ENCODE measurements at places on chromosomes 1 and 21.

- DNase-seq: peak; percentile 74
Measured at GRCh38 chr21:42524341-42525028, 10.8 kb downstream of the SLC37A1 start.

DNA sequence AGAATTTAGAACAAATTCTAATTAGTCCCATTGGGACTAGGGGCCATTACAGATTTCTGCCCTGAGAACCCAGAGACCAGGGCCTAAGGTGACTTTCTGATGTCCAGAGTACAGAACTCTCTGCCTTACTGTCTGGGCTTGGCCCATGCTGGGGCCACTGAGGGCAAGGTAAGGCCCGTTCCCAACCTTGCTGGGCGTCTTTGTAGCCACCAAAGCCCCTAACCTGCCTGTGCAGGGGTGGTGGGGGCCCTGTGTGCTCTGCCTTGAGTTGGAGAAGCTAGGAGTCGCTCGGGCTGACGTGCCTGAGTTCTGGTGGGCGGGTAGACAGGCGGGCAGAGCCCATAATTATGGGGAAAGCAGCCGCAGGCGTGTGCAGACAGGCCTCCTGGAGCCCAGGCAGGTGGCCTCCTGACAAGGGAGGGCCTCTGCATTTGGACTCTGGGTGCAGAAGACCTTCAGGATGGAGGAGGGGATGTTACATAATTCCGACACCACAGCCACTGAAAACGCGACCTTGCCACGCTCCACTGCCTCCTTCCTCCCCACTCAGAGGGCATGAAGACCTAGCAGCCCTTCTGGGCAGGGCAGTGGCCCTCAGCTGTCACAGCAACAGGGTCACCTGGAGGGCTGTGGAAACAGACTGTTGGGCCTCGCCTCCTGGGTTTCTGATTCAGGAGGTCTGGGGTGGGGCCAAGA, 239.9 kb upstream of the TMEM51 start:
- DNase-seq: peak; percentile 76

GRCh38 chr1:17212487-17213121, 7.7 kb downstream of the PADI1 start:
- DNase-seq: no peak

DNA sequence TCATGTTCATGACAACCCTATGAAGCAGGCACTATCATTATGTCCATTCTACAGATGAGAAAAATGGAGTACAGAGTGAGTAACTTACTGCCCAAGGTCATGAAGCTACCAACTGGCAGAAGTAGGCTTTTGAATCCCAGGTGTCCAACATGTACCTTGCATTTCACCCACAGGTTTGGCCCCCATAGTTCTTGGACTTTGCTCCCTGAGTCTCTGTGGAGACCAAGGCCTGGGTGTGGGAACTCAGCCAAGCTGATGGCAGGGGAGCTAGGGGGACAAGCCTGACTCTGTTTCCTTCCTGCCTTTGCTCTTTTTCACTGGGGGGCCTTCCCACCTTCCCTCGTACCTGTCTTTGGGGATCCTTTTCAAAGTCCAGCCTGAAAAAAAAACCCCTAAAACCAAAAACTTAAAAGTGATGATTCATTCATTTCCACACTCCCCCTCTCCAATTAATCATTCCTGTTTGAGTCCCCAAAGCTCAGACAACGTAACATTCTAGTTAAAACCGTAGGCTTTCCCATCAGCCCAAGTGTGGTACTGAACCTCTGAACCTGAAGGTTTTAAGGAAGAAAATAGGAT, 8.5 kb upstream of the TTC22 start:
- DNase-seq: no peak

DNA sequence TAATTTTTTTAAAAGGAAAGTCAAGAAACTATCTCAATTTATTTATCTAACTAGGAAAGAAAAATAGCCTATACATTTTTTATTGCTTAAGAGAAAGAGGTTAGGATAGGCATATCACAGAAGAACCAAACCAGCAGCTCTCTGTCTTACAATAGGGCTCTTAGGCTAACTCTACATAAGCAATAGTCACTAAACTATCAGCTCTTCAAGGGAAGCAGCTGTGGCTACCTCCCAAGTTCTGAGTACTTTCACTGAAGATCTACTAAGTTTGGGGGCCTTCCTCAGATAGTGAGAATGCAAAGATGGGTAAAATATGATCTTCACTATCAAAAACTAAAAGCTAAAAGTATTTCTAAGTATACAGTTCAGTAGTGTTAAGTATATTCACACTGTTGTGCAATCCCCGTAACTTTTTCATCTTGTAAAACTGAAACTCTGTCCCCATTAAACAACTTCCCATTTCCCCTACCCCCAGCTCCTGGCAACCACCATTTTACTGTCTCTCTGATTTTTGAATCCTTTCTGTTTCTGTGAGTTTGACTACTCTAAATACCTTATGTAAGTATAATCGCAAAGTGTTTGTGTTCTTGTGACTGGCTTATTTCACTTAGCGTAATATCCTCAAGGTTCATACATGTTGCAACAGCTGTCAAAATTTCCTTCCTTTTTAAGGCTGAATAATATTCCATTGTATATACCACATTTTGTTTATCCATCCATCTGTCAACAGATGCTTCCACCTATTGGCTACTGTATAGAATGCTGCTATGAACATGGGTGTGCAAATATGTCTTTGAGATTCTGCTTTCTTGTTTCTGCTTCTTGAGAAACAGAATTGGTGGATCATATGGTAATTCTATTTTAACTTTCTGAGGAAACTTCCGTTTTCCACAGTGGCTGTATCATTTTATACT, 73.3 kb downstream of the ACBD6 start:
- no peak for DNase-seq

DNA sequence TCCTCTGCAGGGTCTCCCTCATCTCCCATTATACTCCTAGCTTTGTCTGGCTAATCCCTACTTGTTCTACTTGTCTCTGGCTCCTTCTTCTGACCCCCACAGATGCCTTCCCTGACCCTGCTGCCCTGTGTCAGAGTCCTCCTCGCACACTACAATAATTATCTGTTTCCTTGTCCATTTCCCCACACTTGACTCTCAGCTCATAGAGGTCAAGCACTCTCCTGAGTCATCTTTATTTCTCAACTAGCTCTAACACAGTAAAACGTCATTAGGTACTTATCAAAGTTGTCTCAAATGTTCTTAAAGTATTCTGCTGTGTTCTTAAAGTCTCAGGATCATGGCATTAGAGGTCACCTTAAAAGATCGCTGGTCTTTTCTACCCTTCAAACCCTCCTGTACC, 47.1 kb downstream of the C8A start:
- DNase-seq: no peak

DNA sequence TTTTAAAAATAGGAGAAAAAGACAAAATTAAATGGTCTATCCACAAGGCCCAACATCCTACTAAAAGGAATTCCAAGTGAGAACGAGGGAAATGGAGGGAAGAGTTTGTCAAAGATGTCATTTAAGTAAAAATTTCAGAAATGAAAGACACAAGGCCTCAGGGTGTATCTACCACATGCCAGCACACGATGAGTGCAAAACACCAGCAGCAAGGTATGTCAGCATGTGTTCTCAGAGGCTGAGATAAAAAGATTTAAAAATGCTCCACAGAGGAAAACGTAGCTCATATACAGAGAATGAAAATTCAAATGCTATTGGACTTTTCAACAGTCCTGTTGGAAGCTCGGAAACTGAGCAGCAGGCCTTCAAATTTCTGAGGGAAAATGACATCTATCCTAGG, 42.0 kb downstream of the RHOU start:
- DNase-seq: peak; percentile 49

DNA sequence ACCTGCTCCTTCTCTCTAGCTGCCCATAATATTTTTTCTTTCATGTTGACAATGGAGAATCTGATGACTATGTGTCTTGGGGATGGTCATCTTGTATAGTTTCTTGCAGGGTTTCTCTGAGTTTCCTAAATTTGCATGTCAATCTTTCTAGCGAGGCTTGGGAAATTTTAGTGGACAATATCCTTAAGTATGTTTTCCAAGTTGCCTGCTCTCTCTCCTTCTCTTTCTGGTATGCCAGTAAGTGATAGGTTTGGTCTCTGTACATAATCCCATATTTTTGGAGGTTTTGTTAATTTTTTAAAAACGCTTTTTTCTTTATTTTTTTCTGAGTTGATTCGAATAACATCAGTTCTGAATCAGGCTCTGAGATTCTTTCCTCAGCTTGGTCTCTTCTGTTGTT, 370.9 kb upstream of the LYPLAL1 start:
- no peak for DNase-seq

All from breast epithelium (tissue), 4 donors.